GM23248 (cell line): ENCODE measurements at places on chromosomes 1 and 21.

- peak; percentile 52 for DNase-seq
Observed at GRCh38 chr1:244444854-244445253, 6.9 kb downstream of the ADSS2 start.

GRCh38 chr1:5856246-5856815 is 135.9 kb downstream of the NPHP4 start:
- no peak for DNase-seq

- DNase-seq: peak; percentile 38
Observed at GRCh38 chr1:1240822-1241587, 5.5 kb downstream of the C1QTNF12 start.

GRCh38 chr1:27545271-27545670 is 55.3 kb upstream of the WASF2 start:
- peak; percentile 90 for DNase-seq

- peak; percentile 99 for DNase-seq
Observed at GRCh38 chr1:59150577-59151386, 146.1 kb upstream of the FGGY start.

- no peak for DNase-seq
Observed at GRCh38 chr1:205069371-205070125, 14.7 kb downstream of the TMEM81 start.

GRCh38 chr1:151993084-151993733 is 450 bp downstream of the S100A10 start:
- peak; percentile 67 for DNase-seq

DNA sequence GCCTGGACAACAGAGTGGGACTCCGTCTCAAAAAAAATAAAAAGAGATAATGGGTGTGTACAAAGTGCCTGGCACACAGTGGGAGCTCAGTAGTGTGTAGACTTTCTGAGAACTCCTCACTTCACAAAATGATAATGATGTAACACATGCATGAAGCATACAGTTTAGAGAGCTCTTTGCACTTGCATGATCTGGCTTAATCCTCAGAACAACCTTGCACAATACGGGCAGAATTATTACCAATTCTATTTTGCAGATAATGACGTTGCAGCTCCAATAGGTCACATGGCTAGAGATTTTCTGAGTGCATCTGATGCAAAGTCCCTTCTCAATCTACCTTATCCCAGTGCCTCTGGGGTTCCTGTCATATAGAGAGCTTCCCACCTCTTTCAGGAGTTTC is 71.4 kb downstream of the CD247 start:
- DNase-seq: no peak

DNA sequence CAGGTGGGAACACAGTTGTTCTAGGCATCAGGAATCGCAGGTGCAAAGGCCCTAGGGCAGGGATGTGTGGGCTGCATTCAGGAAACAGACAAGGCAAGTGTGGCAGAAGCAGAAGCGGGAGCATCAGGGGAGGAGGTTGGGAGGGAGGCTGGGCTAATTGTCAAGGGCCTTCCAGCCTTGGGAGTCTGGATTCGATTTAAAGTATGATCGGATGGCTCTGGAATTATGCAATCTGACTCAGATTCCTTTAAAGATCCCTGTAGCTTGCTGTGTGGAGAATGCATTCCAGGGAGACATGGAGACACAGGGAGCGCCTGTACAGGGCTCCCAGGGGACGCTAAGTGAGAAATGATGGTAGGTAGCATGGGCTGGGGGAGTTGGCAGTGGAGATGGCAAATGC is 86.5 kb downstream of the LACTBL1 start:
- DNase-seq: peak; percentile 88

GRCh38 chr1:71930511-71930910 is 351.8 kb downstream of the NEGR1 start:
- peak; percentile 3 for DNase-seq

DNA sequence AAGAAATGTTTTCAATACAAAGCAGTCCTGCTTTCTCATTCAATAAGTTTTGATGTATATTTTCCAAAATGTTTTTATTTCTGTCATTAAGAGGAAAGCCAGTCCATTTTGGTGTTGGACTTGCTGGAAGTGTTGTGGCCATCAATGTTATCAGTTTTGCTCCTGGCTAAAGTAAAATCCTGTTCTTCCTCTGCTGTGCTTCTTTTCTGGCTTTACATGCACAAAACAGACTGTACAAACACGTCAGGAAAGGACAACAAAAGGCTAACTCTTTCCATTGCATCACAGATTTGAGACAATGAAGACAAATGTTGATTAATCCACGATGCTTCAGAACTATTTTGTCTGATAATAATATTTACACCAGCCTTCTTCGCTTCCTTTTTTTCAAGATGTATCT is 735.4 kb downstream of the LTN1 start:
- DNase-seq: no peak

- DNase-seq: peak; percentile 70
Observed at GRCh38 chr21:43370091-43370658, 56.8 kb downstream of the SIK1 start.

GRCh38 chr1:73611681-73612080 is 586.3 kb downstream of the LRRIQ3 start:
- no peak for DNase-seq

DNA sequence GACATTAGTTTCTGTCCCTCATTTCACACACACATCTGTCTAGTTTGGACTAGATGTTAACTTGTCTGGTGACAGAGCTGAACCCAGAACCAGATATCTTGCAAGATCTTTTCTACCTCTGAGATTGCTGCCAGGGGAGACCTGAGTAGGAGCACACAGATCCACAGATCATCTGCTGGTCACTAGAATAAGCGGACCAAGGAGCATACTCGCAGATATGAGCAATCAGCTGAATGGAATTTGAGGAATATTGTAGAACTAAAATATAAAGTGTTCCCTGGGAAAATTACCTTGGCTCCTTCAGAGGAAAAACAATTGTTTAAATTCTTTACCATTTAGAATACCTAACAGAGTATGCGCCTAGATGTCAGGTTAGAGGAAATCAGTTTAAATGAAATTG is 90.7 kb downstream of the TNFSF18 start:
- DNase-seq: peak; percentile 37

DNA sequence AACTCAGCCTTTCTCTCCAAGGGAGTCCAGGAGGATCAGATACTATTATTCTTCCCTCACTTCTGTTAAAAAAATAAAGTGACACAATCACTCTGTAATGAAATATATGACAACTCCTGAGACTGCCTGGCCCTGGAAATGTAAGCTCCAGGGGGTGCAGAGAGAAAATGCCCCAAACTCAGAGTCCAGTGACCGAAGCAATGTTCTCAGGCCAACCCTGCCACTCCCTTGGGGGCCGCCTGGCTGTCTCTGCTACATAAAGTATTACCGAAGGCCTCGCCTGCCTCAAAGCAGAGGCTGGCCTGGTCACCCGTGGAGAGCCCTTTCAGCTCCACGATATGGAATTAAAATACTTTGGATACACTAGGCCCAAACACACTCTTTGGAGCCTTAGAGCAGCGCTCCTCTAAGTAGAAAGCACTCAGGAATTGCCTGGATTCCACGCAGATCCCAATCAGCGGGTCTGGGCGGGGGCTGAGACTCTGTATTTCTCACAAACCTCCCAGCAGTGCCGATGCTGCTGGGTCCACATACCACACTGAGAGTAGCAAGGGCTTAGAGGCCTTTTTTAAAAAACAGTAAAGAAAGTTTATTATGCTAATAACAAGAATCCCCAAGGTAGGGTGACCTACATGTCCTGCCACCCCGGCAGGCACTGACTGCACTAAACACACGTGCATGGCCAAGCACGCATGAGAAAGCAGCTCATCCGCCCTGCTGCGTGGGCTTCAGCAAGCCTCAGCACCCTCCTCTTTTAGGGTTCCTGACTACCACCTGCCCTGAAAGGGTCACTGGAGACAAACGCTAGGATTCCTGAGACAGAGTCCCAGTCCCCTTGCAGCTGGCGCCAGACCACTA is 31.1 kb downstream of the TMCO4 start:
- no peak for DNase-seq

GRCh38 chr1:150530491-150531159 is 15.1 kb downstream of the FALEC start:
- no peak for DNase-seq

- no peak for DNase-seq
Observed at GRCh38 chr1:70220015-70220414, 1.2 kb upstream of the SRSF11 start.

- no peak for DNase-seq
Observed at GRCh38 chr1:244383278-244383884, 68.3 kb downstream of the ADSS2 start.

DNA sequence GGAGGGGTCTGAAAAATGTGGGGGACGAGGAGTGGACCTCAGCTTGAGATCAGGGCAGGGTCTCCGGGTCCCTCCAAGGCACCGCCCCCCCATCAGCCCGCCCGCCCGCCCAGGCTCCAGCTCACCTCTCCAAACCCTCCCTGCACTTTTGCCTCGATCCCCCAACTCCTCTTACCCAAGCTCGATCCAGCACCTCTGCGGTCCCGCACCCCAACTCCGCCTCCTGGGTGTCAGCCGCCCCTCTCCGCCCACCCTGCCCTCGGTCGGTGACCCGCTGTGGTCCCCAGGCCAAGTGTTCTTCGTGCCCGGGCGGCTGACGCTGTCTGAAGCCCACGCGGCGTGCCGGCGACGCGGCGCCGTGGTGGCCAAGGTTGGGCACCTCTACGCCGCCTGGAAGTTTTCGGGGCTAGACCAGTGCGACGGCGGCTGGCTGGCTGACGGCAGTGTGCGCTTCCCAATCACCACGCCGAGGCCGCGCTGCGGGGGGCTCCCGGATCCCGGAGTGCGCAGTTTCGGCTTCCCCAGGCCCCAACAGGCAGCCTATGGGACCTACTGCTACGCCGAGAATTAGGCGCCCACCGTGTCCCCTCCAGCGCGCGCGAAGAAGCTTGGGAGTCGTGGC is 5.7 kb downstream of the HAPLN2 start:
- DNase-seq: no peak

GRCh38 chr1:115978292-115978941 is 2.1 kb downstream of the SLC22A15 start:
- peak; percentile 5 for DNase-seq
